ENCODE measurements at places on chromosomes 12 and 14.

GRCh38 chr12:14773685-14774073, 29.6 kb downstream of the WBP11 start:
- no peak for DNase-seq

GRCh38 chr14:95409477-95410272, 90.0 kb upstream of the CLMN start:
- no peak for DNase-seq

- no peak for DNase-seq
Observed at GRCh38 chr12:11793921-11794710, 144.6 kb downstream of the ETV6 start.

DNA sequence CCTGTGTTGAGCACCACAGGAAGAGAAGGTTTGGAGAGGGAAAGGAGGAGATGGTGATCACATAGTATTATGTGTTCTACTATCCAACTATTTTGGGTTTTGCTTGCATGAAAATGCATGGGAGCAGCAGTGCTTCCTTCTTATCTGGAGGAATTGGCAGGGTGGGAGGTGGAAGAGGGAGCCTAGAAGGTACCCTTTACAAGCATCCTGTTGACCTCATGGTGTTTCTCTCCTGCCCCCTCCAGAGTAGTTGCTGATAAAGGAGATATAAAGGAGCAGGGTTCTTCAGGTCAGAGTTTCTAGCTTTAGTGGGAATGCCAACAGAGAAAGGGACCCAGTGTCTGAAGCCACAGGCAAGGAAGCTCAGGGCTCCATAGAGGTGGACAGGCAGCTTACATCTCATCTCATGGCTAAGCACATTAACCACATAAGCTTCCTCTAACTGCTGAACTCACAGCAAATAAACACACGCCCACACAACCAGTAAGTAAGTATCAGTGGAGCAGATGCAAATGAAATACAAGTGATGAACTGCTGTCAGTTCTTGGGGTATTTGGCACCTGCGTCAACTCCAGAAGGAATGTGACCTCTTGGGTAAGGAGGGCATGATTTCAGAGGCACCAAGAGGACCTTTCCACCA, 174.2 kb upstream of the SLC38A2 start:
- no peak for DNase-seq

DNA sequence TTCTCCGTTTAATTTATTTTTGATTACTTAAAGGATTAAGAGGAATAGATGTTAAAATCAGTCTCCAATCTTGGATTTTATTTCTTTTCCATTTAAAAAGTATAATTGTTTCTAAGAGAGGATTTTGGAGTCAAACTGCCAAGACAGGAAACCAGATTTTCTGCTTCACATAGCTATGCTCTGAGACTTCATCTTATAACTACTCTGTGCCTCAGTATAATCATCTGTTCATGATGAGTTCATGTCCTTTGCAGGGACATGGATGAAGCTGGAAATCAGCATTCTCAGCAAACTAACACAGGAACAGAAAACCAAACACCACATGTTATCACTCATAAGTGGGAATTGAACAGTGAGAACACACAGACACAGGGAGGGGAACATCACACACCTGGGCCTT, 9.0 kb upstream of the TAS2R31 start:
- DNase-seq = no peak

DNA sequence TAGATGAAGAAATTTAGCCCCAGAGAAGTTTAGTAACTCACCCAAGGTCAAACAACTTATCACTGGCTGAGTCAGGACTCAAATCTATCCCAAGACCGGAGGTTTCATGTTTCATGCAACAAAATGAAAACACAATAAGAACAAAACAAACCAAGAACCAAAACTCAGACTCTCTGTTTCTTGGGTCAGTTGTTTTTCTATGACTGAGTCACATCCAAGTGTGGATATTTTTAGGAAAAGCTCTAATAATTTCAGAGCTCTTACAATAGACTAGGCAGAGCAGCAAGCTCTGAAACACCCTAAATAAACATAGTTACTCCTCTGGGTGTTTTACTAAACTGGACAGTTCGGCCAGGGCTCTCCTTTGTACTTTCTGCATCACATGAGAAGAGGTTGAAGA, 87.6 kb upstream of the PRB2 start:
- no peak for DNase-seq

DNA sequence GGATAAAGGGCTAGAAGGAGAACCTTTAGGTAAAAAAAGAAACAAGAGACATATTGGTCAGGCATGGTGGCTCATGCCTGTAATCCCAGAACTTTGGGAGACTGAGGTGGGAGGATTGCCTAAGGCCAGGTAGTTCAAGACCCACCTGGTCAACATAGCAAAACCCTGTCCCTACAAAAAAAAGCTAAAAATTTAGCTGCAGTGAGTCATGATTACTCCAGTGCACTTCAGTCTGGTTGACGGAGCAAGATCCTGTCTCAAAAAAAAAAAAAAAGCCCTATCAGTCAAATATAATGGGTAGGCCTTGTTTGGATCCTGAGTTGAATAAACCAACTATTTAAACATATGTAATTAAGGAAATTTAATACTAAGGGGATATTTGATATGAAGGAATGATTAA, 54.2 kb downstream of the PPP1R36 start:
- DNase-seq = no peak

DNA sequence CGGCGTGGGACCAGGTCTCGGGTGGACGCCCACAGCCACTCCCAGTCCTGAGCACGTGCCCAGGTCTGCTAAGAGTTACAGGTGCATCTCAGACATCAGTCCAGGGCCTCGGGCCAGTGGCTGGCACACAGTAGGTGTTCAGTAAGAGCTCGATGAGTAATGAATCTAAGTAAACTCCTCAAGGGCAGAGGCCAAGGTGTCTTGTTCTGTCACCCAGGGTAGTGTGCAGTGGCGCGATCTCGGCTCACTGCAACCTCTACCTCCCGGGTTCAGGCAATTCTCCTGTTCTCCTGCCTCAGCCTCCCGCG, 11.2 kb downstream of the TTC7B start:
- DNase-seq = no peak

GRCh38 chr12:125633686-125634085, 568.5 kb downstream of the AACS start:
- DNase-seq = no peak

- DNase-seq = no peak
Observed at GRCh38 chr12:88996200-88996788, 356.0 kb downstream of the DUSP6 start.

Measured in T1000 (cell line).